ENCODE measurements at places on chromosomes 5 and 9.

GRCh38 chr9:93463638-93464248, 10.4 kb upstream of the FAM120AOS start:
- H3K27me3 ChIP-seq: no peaks in the 10 kb centered on the region
- peaks cover 2% of the 10 kb centered on the region for H3K36me3 ChIP-seq
- H3K4me1 ChIP-seq: peaks cover 53% of the 10 kb centered on the region

- no peak overlapping the region for H3K4me3 ChIP-seq
- DNase-seq: no peak
- peaks cover 25% of the 10 kb centered on the region for H3K4me1 ChIP-seq
Observed at GRCh38 chr5:179905161-179905560, 2.5 kb downstream of the TBC1D9B start.

DNA sequence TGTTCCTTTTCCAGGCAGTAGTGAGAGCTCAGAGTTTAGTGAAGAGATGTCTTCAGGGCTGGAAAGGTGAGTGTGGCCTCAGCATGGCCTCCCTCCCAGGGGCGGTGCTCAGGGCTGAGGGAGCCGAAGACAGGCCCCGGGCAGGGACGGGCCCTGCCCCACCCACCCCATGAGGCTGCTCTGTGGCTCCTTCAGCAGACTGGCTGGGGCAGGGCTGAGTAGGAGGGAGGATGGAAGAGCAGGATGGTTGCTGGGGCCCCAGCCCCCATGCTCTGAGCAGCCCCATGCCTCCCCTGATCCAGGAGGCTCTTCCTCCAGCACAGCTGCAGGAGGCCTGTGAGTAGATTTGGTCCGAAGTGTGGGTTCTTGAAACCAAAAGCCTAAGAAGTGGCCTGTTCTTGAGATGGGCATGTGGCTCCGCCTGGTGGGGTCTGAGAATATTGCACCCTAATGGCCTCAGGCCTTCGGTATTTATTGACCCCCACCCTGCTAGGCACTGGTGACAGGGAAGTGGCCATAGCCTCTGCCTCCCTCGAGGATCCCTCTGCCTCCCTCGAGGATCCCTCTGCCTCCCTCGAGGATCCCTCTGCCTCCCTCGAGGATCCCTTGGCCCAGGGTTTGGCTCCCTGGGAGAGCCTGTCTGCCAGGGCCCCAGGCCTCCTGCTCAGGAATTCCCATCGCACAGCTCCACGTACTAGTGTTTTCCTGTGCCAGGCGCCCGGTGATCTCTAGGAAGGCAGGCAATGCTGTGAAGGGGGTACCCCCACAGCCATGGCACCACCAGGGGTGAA, 65.4 kb upstream of the GARNL3 start:
- peaks cover 5% of the 10 kb centered on the region for H3K27me3 ChIP-seq
- no peak overlapping the region for H3K4me3 ChIP-seq
- no peaks in the 10 kb centered on the region for H3K36me3 ChIP-seq
- H3K27ac ChIP-seq: no peak overlapping the region
- peak; percentile 69 for DNase-seq
- H3K4me1 ChIP-seq: peaks cover 17% of the 10 kb centered on the region

DNA sequence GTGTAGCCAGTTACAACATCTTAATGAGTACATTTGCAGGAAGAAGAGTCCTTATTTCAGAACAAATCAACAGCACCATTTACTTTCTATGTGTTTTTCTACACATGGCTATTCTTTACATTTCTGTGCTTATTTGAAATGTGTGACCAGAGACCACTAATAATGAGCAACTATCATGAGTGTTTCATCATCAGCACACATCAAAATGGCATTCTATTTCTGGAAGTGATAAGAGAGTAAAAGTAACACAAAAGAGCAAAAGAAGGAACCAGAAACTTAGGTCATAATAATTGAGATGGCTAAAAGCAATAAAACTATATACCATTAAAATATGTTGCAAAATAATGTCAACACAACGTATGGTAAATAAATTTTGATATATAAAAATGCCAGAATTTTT, 159.7 kb downstream of the PBX3 start:
- H3K4me1 ChIP-seq: no peaks in the 10 kb centered on the region
- H3K4me3 ChIP-seq: no peak overlapping the region
- H3K27me3 ChIP-seq: no peaks in the 10 kb centered on the region

DNA sequence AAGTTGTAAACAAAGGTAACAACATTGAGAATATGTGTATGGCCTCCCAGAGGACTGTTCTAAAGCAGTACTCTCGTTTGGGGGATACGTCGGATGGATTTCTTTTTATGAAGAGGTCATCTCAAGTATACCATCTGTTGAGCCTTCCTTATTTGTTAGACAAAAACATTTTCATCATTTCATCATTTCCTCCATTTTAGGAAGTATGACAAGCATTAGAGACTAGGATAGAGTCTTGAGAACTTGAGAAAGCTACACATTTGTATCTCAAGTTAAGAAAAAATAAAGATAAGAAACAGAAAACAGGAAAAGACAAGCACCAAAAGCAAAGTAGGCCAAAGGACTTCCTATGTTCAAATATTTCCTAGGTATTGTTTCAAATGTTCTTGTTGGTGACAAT, 307.0 kb downstream of the EFNA5 start:
- no peak overlapping the region for H3K27ac ChIP-seq
- DNase-seq: no peak
- no peaks in the 10 kb centered on the region for H3K4me1 ChIP-seq
- no peaks in the 10 kb centered on the region for H3K36me3 ChIP-seq

Data from CD4-positive, alpha-beta T cell (primary cell).